Fibroblast of mammary gland (primary cell): ENCODE measurements at places on chromosomes 2 and 18.

- DNase-seq = no peak
Observed at GRCh38 chr18:36535202-36535935, 237.9 kb downstream of the FHOD3 start.

DNA sequence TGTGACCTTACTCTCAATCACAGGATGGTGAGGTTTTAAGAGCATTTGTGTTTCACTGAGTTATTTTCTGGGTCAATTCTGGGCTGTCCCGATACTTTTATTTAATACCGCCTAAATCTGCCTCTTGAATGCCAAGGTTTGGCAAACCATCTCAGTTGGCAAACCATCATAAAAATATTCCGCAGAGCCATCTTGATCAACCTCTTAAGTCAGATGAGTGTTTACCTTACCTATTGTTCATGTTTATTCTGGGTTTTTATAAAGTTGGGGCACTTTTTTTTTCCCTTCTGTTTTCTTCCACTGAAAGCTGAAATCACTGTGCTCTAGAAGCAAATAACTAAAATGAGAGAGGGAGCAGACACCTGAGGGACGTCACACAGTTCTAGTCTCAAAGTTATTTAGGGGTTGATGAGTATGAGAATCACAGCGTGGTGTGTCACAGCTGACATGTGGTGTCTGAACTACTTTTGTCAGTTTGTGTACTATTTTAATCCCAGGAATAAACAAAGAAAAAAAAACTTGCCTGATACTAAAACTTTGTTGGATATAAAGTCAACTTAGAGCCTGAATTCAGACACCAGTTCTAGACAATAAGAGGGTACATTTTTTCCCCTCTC, 48.6 kb downstream of the ETAA1 start:
- no peak for DNase-seq

- peak; percentile 95 for DNase-seq
Observed at GRCh38 chr18:70420146-70420898, 131.5 kb downstream of the SOCS6 start.

- no peak for DNase-seq
Observed at GRCh38 chr2:86783615-86784339, 6.9 kb downstream of the CD8A start.

GRCh38 chr2:204946892-204947291, 401.6 kb downstream of the PARD3B start:
- DNase-seq = no peak

DNA sequence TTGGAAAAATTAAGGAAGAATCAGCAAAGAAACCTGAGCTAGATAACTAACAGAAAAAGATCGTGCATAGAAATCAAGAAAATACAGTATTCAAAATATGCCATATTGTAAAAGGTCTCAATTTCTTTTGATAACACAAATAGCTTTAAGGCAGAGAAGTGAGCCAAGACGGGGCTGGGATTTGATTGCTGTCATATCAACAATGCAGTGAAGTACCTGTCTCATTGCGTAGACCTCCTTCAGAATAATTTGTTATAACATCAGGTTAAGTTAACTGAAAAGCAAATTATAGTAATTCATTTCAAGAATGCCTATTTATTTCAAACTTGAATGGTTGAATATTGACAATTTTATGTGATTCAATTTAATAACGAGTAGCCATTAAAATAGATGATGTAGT, 453.8 kb upstream of the MAP2 start:
- DNase-seq = no peak

GRCh38 chr18:57586251-57587049, at the start of gene FECH:
FECH (minus strand) TSS chr18:57586702; CDS start chr18:57586620, 82 bp downstream.
- DNase-seq = peak; percentile 55

GRCh38 chr2:231259104-231259503, 60.7 kb downstream of the ARMC9 start:
- DNase-seq = no peak

DNA sequence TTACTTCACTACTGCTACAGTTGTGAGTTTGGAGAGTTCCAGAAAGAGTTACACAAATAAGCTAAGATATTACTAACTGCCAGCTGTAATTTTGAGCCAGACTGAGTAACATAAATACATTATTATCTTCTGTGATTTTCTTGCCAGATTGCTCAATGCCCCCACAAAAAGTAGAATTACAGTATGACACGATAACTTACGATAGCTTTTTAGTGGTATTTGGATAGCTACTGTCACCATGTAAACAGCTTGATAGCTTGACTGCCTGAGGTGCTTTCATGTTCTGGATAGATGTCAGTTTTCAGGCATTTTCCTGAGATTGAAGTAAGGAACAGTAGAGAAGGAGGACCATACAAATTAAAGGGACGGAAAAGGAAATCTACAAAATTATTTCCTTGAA, 533.3 kb downstream of the SOCS6 start:
- DNase-seq = no peak

GRCh38 chr2:222399038-222399783, 25.1 kb upstream of the SGPP2 start:
- DNase-seq = no peak

DNA sequence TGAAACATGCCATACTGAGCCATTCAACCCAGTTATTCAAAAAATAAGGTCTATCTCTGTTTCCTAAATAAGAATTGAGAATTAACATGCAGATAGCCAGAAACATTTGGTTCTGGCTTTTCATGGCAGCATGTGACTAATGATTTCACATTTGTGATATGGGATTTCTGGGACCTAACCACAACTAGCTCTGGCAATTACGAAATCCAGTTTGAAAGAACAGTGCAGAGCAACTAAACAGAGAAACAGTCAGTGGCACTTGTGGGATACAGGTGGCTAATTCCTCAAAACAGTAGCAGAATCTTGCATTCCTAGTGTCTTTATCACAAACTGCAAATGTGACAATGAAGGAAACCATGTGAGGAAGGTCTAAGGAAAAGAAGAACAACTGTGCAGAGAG, 637.8 kb upstream of the CHAC2 start:
- peak; percentile 90 for DNase-seq

DNA sequence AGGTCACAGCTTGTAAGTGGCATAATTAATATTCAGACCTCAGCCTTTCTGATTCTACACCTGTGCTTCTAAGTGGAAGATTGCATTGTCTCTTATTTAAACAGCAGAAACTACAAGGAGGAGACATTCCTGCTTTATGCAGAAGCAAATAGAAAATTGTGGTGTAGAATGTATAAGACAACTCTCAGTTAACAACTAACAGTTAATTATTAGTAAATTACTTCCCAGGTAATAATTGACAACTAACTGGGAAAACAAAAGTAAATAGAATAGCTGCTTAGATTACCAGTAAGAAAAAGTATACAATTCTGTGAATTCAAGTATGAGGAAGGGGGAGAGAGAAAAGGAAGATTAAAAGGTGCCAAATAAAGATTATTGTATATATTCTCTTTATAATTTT, 1210.5 kb upstream of the GYPC start:
- no peak for DNase-seq

GRCh38 chr2:6999211-6999877, 82.1 kb downstream of the RNF144A start:
- DNase-seq = no peak

DNA sequence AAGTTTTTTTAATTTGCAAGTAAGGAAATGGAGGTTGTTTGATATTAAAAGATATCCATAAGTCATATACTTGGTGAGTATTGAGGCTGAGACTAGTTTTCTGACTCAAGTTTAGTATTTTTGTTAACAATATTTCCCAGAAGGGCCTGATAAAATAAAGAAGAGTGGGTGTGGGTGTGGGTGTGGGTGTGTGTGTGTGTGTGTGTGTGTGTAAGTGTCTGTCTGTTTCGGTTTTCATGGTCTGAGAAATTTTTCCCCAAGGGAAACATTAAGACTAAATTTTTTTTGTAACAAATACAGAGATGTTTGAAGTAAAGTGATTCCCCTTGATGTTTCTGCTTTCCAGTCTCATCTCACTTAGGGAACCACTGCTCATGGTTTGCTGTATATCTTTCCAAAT, 36.5 kb downstream of the PPM1B start:
- peak; percentile 34 for DNase-seq

DNA sequence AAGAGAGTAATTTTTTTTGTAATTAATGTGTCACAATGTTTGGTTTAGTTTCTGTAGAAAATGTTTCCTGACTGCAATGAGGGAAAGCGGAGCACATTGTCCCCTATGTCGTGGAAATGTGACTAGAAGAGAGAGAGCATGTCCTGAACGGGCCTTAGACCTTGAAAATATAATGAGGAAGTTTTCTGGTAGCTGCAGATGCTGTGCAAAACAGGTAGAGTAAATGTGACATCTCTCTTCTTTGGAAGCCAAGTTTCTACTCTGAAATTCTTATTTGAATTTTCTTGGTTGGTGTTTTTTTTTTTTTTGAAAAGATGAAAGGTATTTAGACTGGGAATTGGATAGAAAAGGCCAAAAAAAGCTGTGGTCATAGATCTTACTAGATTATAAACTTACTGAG, 20.0 kb downstream of the RNF138 start:
- DNase-seq = no peak

GRCh38 chr2:23495661-23496114, 110.7 kb downstream of the KLHL29 start:
- no peak for DNase-seq

DNA sequence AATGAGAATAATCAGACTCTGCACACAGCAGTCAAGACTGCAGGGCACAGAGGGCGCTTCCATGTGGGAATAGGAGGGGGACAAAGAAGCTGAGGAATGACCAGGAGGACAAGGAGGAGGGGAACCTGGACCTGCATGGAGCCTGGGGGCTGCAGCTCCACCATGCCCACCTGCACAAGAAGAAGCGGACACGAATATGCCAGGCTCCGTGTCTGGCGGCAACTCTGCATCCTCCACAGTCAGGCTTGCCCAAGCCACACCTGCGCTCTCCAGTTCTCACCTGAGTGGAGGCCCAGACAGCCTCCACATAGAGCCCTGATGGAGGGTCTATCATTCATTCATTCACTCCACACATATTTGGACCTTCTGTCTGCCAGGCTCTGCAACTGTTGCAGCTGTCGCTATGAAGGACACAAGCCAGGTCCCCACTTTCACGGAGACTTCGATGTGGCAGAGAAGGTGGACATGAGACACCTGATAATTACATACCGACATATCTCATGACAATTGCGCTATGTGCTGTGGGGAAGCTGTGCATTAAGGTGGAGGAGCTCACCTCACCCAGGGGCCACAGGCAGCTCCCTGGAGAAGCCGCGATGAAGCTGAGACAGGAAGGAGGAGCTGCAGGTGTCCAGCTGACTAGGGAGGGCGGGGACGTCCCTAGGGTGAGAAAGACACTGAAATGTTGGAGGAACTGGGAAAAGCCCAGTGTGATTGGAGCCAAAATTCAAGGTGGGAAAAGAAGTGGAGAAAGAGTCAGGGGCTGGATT, 159.2 kb downstream of the INHBB start:
- no peak for DNase-seq

GRCh38 chr2:230327418-230328154, 593 bp downstream of the SP140L start:
- DNase-seq = no peak

DNA sequence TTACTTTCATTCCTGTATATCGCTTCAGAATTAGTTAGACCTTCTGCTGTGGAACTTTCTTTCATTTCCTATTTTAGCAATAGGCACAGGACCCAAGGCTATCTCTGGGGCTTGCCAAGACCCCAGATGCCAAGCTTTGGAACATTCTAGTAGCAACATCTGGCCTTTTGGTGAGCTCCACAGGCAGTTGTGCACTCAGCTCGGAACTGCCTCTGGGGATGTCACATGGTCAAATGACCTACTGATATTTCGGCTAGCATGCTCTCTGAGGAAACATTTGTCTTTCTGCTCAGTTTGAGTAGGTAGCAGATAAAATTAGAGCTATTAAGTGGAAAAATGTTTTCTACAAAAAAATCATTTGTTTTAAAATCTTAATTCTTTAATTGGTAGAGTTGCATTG, 76.6 kb upstream of the ITGA4 start:
- no peak for DNase-seq

GRCh38 chr2:49113046-49113445, 41.3 kb downstream of the FSHR start:
- no peak for DNase-seq

GRCh38 chr2:20557635-20558034, 93.3 kb downstream of the HS1BP3 start:
- DNase-seq = no peak

- DNase-seq = no peak
Observed at GRCh38 chr2:18600255-18600613, 10.9 kb upstream of the NT5C1B start.

DNA sequence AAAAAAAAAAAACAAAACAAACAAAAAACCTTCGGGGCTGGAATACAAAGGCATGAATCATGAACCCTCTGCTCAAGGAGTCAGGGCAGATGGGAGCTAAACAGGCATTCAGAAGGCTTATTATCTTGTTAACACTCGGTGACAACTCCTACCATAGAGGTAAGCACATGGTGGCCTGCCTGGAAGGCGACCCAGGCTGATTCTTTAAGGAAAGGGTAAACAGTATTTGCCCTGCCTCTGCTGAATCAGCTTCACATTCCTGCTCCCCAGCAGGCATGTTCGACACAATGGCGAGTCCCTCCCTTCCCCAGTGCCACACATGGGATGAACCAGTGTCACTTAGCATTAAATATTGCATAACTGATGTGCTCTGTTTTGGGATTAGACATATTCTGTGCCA, 191.9 kb downstream of the ARL4C start:
- peak; percentile 45 for DNase-seq
